Upper lobe of right lung (tissue), 1 donor: ENCODE measurements at places on chromosomes 7 and 10. TPM values are rescaled to one million over a fixed set of nuclear protein-coding genes. Genes with fewer than 3 reads are reported as not detected.

DNA sequence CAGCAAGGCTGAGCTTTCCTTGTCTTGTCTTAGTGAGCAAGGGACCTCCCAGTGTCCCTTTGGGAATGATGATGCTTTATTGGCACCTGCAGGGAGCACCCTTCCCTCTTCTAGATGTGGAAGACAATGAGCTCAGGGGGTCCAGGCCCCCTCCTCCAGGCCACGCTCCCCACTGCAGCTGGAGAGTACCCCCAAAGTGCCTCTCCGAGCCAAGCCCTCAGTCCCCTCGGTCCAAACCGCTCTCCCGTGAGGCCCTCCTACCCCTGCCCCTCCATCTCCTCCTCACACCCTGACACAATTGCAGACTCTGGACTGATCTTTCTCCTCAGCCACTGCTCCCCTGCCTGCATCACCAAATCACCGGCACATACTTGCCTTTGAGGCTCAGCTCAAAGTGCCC lies 16.7 kb downstream of the RBP3 start:
- H3K27ac ChIP-seq, result no peak overlapping the region
- no peak overlapping the region for H3K4me3 ChIP-seq
- H3K4me1 ChIP-seq, result no peaks in the 10 kb centered on the region
- no peaks in the 10 kb centered on the region for H3K27me3 ChIP-seq
- no peak for DNase-seq
- H3K36me3 ChIP-seq, result no peaks in the 10 kb centered on the region

GRCh38 chr7:110119883-110120581 lies 970.9 kb upstream of the LRRN3 start:
- no peak for DNase-seq
- no peak overlapping the region for H3K4me3 ChIP-seq
- H3K27ac ChIP-seq, result no peak overlapping the region
- H3K4me1 ChIP-seq, result no peaks in the 10 kb centered on the region
- H3K27me3 ChIP-seq, result no peaks in the 10 kb centered on the region

CYP3A5 gene
- 15.1 TPM for total RNA-seq

GRCh38 chr7:129008645-129009414 lies 46.1 kb downstream of the TNPO3 start:
- no peak overlapping the region for H3K27ac ChIP-seq
- H3K36me3 ChIP-seq, result peaks cover 35% of the 10 kb centered on the region
- H3K4me3 ChIP-seq, result no peak overlapping the region
- DNase-seq, result no peak

EEPD1 gene
- 9.9 TPM for total RNA-seq

CCDC172 gene
- not detected for total RNA-seq
